ENCODE measurements at places on chromosomes 5 and 9.

GRCh38 chr5:120917214-120917758, 453.2 kb downstream of the PRR16 start:
- no peak for DNase-seq

GRCh38 chr9:105441616-105442160, 6.1 kb upstream of the FSD1L start:
- no peak for DNase-seq

- no peak for DNase-seq
Observed at GRCh38 chr9:94826644-94827410, 100.3 kb downstream of the AOPEP start.

GRCh38 chr9:133683586-133684120, 47.5 kb downstream of the DBH start:
- peak; percentile 79 for DNase-seq

- DNase-seq, result no peak
Observed at GRCh38 chr9:113808391-113809358, 67.4 kb upstream of the ZNF618 start.

- DNase-seq, result no peak
Observed at GRCh38 chr9:524008-524407, 309.3 kb downstream of the DOCK8 start.

DNA sequence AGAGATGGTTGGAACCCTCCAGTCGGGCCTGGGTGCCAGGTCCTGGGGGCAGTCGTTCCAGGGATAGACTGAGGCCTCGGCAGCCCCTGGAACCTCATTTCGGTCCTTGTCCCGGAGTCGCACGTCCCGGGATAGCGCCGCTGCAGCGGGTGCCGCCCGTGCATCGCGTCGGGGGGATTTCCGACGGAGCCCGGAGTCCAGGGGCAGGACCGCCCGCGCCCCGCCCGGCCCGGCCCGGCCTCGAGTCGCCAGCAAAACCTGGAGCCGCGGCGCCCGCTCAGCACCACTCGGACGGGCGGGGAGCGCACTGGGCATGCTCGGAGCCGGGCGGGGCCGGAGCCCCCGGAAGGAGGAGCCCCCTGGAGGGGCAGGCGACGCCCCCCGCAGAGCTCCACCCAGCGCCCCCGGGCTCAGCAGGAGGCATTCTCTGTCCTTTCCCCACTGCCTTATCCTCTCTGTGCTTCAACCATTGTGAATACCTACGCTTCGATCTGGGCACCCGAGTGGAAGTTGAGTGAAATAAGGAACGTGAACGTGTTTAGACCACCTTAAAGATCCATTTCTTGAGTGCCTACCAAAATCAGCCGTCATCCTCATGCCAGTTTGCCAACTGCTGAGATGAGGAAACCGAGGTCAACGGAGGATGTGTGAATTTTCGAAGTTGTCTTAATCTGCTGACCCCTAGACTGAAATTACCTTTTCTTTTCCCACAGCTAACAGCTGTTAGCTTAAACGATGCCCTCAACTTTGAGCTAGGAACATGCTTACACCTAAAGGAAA, 1.7 kb upstream of the PTPN3 start:
- no peak for DNase-seq

DNA sequence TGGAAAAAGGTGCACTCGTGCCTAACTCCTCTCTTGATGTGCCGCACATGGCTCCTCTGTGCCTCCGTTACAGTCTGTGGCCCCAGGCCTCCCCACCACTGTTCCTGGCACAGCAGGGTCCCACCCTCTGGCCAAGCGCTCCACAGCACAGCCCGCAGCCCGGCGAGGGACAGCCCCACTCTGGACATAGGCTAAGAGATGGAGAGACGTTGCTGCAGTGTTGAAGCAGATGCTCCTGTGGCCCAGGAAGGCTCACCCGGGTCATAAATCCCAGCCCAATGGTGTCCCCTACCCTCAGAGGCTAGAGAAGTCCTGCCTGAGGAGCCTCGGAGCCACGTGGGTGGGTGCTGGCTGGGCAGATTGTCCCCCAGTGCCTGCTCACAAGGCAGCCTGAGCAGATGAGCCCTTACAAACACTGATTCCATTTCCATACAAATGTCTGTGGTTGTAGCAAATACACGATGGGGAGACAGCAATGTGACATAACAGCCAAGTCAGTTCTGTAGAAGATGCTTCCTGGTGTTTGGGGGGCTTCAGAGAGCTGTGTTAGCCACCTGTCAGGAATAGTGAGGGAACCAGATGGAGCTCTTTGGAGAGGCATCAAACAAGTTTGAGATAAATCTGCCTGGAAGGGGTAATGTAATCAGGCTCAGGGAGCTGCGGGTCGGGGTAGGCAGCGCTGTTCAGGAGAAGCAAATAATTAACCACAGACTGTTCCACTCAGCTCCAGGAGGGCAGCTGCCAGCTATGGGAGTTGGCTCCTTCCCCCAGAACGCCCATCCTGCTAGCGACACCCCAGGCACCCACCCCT, 41.7 kb downstream of the C5orf15 start:
- DNase-seq, result no peak

- no peak for DNase-seq
Observed at GRCh38 chr5:135719428-135720063, 114.9 kb upstream of the SLC25A48 start.

- DNase-seq, result peak; percentile 41
Observed at GRCh38 chr9:124771867-124772679, 962 bp upstream of the NR6A1 start.

GRCh38 chr5:124393584-124394379, 352.7 kb downstream of the ZNF608 start:
- no peak for DNase-seq

GRCh38 chr9:13721481-13722235, 442.2 kb upstream of the MPDZ start:
- no peak for DNase-seq

DNA sequence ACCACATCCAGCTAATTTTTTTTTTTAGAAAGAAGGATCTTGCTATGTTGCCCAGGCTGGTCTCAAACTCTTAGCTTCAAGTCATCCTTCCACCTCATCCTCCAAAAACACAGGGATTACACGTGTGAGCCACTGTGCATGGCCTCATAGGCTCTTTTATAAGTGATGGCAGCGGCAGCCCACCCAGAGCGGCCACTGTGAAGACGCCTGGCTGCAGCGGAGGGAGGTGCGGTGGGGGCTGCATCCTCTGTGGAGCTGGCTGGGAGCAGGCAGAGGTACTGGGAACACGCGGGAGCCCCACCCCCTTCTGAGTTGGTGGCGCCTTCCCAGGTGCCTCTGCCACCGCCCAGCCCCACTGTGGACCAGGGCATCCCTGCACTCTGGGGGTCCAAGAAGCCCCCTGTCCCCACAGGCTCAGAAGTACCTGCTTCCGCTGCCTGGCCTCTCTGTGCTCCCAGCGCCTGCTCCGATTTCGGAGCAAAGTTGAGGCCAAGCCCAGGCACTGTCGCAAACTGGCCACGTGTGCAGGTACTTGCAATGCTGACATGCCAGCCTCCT, 16.9 kb upstream of the ECPAS start:
- no peak for DNase-seq

GRCh38 chr5:125196481-125197111, 450.2 kb upstream of the ZNF608 start:
- no peak for DNase-seq

- DNase-seq, result no peak
Observed at GRCh38 chr5:40909264-40909663, at the start of gene C7. Gene C7, plus strand, starts transcription at chr5:40909497. Its CDS starts 114 bp downstream, at chr5:40909611.

- no peak for DNase-seq
Observed at GRCh38 chr5:134427540-134428041, 15.9 kb upstream of the CDKN2AIPNL start.

DNA sequence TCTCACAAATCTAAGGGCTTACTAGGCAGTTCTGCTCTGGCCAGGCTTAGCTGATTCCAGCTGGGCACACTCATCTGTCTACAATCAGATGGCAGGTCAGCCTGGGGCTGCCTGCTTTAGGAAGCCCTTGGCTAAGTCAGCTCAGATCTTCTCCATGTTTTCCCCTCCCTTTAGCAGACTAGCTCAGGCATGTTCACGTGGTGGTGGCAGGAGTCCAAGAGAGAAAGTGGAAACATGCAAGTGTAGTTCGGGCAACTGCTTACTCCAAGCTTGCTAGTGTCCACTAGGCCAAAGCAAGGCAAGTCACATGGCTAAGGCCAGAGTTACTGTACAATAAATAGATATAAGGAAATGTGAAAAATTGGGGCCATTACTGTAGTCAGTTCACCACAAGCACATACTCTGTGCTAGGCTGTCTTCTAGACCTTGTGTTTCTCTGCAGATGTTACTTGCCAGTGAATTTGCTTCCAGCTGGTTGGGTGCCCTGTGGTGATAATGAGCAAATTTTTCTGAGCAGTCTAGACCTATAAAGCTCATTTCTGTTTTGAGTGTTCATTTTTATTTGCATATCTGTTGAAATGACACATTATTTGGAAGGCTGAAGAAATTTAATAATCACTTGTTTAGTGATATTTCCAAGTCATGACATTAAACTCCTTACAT, 38.3 kb downstream of the RECK start:
- DNase-seq, result no peak

DNA sequence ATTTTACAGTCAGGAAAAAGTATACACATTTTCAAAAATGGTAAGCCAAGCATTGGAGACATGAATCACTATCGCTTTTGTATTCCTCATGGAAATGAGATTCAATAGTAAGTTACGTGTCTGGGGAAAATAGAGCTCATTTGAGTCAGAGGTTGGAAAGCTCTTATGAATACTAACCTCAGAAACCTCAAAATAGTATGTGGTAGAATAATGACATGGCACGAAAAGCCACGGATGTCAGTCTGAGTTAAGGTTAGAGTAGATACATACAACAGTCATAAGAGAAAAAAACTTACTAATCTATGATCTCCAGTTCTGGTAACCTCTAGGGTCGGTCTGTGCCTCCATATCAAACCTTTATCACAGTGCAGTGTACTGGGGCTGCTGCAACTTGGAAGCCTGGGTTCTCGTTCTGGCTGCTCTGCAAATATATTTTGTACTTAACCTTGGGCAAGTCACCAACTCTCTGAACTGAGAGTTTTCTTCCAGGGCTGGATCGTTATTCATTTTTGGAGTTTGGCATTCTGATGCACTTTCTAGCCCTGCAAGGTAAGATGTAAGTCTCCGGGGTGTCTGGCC, 31.8 kb downstream of the MAP1B start:
- no peak for DNase-seq

- DNase-seq, result no peak
Observed at GRCh38 chr9:132005899-132006298, 73.8 kb downstream of the MED27 start.

- no peak for DNase-seq
Observed at GRCh38 chr9:6910032-6910431, 152.3 kb downstream of the KDM4C start.

DNA sequence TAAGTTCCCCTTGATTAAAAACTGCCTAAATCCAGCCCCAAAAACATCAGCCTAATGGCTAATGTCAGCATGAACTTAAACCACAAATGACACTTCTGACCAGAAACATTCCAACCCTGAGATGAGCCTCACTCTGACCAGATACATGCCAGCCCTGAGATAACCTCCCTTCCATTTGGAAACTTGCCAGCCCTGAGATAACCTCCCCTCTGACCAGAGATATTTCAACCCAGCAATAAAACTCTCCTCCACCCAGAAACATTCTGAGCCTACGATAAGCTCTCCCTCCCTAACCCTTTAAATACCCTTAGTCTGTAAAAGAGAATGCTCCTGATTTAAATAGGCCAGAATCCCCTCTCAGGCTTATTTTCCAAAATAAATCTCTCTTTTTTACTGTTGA, 1035.7 kb upstream of the NUDT12 start:
- DNase-seq, result no peak

DNA sequence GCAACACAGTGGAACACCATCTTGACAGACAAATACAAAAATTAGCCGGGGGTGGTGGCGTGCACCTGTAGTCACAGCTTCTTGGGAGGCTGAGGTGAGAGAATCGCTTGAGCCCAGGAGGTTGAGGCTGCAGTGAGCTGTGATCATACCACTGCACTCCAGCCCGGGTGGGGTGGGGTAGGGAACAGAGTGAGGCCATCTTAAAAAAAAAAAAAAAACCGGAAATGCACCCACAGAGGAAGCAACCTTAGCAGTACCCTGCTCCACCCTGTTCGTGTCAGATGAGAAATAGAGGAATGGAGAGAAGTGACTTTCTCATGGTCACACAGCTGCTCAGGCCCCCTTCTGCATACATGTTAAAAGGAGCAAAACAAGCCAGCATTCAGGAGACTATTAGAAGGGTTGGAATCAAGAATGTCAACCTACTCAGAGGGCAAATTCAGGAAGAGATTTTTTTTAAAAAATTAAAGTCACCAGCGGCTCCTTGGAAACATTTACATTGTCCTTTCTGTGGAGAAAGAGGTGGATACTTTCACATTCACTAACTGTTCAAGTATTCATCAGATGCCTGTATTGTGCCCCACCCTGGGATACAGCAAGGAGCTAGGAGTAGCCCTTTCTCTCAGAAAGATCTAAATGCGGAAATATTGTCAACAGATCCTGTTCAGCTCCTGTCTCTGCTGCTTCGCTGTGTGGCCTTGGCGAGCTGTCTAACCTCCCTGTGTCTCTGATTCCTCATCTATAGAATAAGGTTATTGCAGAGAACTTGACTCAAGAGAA, 41.0 kb downstream of the CYFIP2 start:
- peak; percentile 52 for DNase-seq

GRCh38 chr5:6708814-6709213, 4.4 kb upstream of the TENT4A start:
- DNase-seq, result no peak

DNA sequence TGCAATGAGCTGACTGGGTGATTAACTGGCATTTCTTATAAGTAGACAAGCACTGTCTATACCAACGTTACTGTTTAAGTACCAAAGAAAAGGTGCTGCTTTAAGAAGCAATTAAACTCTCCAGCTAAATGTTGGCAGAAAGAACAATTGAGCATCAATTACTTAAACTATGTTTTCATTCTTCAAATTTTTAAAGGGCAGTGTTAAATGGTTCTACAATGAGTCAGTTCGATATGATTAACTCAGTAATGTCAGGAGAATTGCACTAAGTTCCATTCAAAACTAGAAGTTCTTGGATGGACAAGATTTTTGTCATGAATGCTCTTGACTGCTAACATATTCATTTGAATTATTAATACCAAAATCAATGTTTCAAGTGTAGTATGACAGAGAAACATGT, 593.7 kb downstream of the DNAH5 start:
- DNase-seq, result no peak

DNA sequence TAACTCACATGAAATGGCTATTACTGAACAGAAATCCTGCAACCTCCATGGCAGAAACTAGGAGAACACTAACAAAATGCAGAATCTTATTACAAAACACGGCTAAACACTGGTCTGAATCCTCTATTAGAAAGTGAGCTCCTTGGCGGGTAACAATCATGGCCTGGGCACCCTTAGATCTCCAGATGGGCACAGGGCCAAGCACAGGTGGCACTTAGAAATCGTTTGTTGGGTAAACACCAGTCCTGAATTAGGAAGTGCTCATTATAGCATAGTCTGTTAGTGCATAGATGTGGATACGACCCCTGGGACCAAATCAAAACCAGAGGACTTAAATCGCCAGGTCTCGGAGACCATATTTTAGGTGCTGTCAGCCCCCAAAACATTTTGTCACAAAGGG, 14.4 kb downstream of the VDAC1 start:
- no peak for DNase-seq

All from CD4-positive, alpha-beta T cell treated with Interleukin-12 subunit alpha and Interleukin-12 subunit beta, for 1 hour (primary cell).